Cerebellar cortex (tissue), 1 donor: ENCODE measurements at places on chromosomes 5 and 9.

DNA sequence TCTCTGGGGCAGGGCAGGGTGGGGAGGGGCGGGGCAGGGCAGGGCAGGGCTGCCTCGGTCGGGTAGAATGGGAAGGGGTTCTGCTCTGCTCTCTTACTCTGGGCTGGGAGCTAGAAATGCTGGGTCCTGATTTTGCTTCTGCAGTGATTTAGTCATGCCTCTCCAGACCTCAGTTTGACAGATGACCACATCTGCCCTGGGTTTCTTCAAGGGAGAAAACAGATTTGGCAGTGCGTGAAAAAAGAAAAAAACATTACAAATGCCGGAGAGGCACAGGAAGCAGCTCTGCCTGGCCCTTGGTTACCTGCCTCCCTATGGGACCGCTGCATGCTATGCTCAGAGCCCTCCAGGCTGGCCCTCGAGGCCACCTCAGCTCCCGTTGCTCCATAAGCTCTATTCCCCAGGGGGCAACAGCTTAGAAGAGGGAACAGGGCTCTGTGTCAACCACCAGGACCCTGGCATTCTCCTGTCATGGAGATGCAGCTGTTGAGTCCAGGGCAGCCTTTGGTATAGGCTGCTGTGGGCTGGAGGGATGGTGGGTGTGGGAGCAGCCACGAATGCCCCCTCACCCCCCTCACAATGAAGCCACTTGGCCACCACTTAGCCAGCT is 53.2 kb upstream of the UBTD2 start:
- DNase-seq, result no peak

- peak; percentile 18 for DNase-seq
Observed at GRCh38 chr5:2751592-2752021, at the start of gene IRX2. TSS of gene IRX2 (minus strand) at chr5:2751677. CDS start at chr5:2751413, 264 bp downstream.

- DNase-seq, result no peak
Observed at GRCh38 chr9:124390794-124391658, 24.2 kb downstream of the PSMB7 start.

DNA sequence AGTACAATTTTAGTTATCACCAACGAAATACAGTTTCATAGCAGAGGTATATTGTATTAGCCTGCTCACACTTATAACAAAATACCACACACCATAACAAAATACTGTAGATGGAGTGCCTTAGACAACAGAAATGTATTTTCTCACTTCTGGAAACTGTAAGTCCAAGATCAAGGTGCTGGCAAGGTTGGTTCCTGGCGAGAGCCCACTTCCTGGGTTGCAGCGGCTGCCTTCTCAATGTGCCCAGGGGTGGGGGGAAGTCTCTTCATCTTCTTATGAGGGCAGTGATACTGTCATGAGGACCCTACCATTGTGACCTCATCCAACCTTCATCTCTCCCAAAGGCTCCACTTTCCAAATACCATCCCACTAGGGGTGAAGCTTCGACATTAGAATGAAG is 30.5 kb upstream of the GADD45G start:
- no peak for DNase-seq

GRCh38 chr9:19087106-19088000 is 15.4 kb downstream of the HAUS6 start:
- DNase-seq, result no peak

DNA sequence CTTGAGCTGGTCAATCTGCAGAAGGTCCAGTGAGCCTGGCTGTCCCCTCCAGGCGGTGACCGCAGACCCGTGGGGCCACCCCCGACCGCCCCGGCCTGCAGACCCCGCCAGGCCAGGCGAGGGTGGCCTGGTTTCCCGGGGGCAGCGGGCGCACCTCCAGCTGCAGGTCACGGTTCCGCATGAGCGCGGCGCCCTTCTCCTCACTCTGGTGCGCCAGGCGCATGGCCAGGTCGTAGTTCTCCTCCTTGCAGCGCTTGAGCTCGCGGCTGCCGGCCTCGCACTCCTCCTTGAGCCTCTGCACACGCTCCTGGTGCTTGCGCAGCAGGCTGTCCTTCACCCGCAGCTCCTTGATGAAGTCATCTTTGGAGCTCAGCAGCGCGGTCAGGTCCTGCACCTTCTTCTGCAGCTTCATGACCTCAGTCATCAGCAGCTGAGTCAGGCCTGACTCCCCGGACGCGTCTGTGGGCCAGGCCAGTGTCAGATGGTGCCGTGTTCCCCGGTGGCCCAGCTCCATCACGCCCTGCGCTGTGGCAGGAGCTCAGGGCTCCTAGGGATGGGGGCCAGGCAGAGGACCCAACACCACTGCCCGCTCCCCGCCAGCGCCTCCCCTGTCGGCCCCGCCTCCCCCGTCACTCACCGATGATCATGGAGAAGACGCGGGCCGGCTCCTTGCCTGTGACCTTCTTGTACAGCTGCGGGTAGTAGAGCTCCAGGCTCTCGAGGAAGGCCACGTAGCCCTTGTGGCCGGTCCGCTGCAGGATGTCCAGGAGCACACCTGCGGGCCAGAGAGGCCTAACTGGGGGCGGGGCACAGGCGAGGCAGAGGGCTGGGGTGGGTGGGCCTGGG is 2.6 kb downstream of the CARD9 start:
- no peak for DNase-seq

- no peak for DNase-seq
Observed at GRCh38 chr5:31587546-31587945, 51.4 kb upstream of the PDZD2 start.

- DNase-seq, result peak; percentile 63
Observed at GRCh38 chr5:14236757-14237156, 93.6 kb downstream of the TRIO start.

- DNase-seq, result no peak
Observed at GRCh38 chr5:58937031-58937681, 354.3 kb downstream of the RAB3C start.

GRCh38 chr5:178529080-178529479 is 61.1 kb downstream of the COL23A1 start:
- no peak for DNase-seq

- no peak for DNase-seq
Observed at GRCh38 chr5:93870649-93871048, 129.2 kb upstream of the POU5F2 start.

DNA sequence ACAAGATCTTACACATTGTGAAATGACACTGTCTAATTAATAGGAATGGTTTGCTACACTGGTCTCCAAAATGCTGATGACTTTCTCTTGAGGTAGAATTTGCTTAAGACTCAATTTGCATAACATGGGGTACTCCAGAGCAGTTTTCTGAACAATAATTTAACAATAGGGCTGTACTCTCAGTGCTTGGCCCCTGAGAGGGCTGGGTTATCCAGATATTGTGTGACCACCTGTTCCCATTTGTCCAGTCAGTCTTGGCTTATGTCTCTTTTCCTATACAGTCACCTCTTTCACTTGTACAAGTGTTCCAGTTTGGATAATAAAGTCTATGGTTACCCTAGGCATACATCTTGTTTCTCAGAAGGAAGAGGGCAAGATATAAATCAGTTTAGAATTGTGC is 17.9 kb downstream of the ZSWIM6 start:
- DNase-seq, result no peak

GRCh38 chr9:109182940-109183798 is 16.1 kb upstream of the FRRS1L start:
- peak; percentile 89 for DNase-seq

GRCh38 chr5:43852279-43852678 is 249.3 kb downstream of the NNT start:
- no peak for DNase-seq

DNA sequence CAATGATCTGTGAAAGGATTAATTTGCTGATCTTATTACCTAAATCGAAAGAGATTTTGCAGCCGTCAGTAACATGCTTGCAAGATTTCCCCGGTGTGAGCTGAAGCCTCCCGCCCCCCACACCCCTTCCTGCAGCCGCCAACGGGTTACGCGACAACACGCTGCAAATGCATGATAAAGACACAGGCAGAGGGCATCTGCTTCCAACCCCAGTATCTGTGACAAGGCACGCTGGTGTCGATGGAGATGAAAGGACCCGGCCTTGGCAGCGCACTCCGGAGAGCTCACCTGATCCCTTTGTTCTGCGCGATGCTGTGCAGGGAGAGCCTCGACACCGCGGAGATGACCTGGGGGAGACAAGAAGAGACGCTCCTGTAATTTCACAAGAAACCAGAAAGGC is 122.9 kb upstream of the SARDH start:
- DNase-seq, result no peak

- DNase-seq, result no peak
Observed at GRCh38 chr5:1199649-1200494, 1.5 kb upstream of the SLC6A19 start.

- DNase-seq, result no peak
Observed at GRCh38 chr5:34517249-34517648, 138.9 kb upstream of the RAI14 start.

GRCh38 chr5:115460472-115460871 is 84.1 kb downstream of the FEM1C start:
- peak; percentile 35 for DNase-seq
